RWPE1 (cell line): ENCODE measurements at places on chromosomes 5 and 9.

DNA sequence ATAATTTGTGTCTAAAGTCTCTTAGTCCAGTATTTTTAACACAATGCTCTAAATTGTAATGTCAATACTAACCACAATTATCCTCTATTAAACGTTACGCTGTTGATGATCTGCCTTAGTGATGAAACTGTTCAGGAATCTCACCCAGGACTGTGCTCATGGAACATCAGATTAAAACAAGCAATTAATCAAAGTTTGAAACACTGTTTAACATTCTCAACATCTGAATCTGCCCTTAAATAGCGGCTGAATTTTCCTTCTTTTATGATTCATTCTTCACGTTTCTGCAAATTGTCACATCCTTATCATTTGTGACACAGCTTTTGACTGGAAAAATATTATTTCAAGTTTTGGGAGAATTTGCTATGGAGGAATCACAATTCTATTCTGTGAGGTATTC lies 113.8 kb downstream of the MARCHF11 start:
- no peak for DNase-seq

GRCh38 chr5:39025456-39025855 lies 48.7 kb downstream of the RICTOR start:
- DNase-seq = no peak

DNA sequence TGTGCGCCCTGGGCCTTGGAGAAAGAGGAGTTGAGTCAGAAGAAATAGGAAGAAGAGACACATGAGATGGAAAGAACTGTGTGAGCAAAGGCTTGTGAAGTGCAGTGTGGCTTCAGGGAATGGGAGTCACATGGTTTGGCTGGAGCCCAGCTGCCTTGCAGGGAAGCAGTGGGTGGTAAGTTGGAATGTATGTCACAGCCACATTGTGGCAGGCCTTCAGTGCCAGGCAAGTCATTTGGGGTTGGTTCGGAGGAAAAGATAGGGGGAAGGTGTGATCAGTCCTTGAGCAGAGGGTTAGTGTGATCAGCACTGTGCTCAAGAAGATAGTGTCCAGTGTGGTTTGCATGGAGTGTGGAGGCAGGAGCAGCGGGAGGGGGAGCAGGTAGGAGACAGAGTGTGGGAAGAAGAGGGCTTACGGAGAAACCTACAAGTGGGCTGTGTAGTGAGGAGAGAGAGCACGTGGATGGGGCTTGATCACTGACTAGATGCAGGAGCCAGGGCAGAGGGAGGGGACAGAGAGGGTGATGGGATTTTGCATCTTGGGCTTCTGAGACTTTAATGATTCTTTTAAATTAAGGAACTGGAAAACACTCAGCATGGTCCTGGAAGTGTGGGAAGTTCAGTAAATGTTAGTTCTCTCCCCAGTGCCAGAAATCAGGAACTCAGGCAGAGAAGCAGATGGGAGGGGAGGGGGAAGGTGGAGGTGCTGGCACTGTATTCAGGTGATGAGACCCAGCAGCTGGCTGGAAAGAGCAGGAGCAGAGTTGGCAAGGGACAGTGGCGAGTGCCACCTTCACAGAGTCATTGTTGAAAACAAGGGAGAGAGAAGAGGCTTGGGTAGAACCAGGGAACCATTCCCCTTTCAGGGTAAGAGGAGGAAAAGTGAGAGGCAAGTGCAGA lies 46.6 kb downstream of the ARHGAP26 start:
- no peak for DNase-seq

GRCh38 chr5:42887097-42887496 lies 75.4 kb upstream of the SELENOP start:
- DNase-seq = peak; percentile 64

DNA sequence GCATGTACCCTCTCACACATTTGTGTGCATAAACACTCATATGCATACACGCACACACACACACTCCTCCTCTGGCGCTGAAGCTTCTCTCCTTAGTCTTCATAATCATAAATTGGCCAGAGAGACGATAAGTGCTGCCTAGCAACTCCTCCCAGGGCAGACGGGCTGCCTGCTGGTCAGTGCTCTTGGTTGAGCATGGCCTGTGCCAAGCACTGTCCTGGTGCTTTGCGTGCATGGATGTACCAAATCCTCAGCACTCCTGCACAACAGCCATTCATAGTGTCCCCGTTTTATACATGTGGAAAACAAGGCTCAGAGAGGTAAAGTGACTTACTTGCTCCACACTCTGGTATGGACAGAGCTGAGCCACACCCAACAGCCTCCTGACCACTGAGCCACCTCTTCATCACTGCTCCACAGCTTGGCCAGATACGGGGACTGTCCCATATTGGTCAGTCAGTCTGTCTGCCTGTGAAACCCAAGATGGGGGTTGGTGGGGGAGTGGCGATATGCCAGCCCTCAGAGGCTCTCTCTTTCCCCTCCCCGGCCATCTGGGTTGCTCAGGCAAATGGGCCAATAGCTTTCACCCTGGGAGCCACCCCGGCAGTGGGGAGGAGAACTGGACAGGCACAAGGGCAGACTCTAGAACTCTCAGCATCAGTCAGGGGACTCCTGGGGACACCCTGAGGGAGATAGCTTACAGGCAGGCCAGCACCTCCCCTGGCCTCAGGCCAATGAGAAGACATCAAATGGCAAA lies 64.3 kb upstream of the GARNL3 start:
- DNase-seq = no peak

DNA sequence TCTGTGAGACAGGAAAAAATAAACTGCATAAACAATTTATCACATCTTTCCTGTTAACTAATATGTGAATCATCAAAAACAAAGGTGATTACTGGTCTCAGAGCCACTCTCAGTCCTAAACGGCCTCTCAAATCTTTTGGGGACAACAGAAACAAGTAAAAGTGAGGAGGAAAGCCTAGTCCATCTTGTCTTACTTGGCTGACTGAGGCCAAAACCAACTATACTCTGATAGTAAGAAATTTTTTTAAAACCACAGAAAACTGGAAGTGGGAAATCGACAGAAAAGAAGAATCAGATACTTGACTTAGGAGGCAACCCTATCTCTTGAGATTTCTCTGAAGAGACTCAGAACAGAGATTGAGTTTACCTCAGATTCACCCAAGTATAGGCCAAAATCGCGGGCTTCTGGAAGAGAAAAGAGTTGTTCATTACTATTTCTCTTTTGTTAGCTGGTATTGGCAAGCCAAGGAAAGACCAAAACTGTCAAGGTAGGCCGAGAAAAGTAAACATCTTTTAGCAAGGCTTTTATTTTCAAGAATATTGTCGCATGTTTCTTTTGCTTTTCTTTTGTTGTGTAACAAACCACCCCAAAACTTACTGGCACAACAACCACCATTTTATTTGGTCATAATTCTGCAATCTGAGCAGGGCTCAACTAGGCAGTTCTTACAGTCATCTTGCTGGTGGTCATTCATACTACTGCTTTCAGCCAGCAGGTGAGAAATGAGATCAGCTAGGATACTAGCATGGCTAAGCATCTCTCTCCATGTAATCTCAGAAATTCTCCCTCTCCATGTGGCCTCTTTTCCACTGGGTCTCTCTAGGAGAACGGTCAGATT lies 46.1 kb downstream of the RFX3 start:
- DNase-seq = no peak
